ENCODE measurements at places on chromosomes 7 and 10.
A peak's percentile ranks its signal among the peaks of the same experiment; 100 is the strongest.

DNA sequence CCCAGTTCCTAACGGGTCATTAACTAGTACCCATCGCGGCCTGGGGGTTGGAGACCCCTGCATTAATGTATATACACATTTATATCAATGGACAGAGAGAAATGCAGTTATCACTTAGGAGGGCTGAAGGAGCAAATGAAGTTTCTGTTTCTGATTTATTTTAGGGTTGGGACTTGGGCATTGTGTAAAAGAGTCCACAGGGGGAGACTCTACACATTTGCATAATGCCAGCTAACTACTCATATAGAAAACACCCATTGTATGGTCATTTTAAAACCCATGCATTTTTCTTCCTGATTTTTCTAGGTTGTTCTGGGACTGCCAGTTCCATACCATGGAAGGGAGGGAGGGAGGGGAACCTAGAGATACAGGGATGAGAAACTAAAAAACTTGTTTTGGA is 23.5 kb downstream of the BCCIP start:
- DNase-seq, result no peak

DNA sequence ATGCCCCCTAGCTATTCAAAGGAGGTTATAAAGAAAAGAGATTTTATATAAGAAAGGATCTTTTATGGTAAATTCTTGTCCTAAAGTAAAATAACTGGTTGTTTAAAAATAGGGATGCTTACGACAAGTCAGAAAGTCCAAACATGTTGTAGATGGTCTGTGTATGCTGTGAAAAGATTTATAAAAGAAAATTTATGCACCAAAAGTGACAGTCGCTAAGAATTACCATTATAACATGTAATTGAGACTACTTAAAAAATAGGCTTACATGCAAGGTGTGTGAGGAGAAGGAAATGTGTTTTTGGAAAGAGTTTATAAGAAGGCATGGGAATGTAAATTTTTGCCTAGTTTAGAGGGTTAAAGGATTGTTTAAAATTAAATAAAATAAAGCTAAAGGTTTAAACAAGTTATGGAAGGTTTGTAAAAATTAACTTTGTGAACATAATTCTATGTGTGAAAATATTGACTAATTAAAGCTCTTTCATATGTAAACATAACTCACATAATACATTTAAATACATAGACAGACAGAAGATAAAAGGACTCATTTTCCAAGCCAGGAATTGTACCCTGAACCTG is 118.5 kb downstream of the LYZL1 start:
- DNase-seq, result no peak

DNA sequence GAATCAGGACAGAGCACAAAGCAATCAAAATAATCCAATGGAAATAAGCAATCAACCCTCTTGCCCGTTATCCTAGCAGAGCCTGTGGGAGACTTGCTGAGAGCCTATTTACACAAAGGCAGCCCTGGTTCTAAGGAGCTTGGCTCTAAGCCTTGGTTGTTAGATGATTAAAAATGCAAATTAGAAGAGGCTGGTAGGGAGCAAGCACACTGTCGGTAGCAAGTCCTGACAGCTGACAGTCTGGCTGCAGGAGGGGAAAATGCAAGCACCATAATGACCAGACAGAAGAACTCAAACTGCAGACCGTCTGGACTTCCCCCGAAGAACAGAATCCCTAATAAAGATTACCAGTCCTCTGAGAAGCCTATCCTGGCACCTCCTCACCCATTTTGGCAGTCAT is 131.8 kb upstream of the CTTNBP2 start:
- no peak for DNase-seq

DNA sequence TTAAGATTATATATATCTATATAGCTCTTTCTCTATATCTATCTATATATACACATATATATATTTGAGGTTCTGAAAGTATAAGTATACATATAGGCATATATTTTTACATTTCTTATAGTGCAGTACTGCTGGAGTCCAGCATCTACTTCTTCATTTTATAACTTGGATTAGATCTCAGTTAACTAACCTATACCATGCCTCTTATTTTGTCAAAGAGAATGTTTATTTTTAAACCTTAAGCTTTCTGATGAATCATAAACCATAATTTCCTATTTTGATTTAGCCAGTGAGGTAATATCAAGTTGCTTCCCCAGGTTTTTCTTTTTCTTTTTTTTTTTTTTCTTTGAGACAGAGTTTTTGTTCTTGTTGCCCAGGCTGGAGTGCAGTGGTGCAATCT is 8.1 kb downstream of the ZNF32 start:
- DNase-seq, result no peak

DNA sequence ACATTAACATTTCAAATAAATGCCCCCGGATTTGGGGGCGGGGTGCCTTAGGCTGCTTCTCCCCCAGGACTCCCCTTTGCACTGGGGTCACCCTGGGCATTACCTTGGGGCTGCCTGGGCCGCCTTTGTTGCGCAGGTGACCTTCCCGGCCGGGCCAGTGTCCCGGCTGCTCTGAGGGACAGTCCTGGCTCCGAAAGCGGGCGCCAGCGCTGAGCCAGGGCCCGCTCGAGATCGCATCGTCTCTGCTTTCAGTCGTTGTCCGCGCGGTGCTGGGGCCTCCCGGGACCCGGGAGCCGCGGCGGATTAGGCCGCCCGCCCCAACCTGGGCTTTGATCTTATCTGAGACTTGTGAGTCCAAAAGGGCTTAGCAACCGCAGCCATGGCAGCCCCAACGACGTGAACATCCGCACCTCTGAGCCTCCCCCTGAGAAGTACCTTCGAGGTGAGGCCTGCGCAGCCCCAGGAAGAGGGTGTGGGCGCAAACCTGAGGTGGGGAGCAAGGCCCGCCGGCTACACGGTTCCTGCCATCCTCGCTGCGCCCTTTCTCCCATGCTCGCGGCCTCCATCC is 14.8 kb upstream of the WAPL start:
- DNase-seq, result no peak

- no peak for DNase-seq
These were observed 4.9 kb upstream of the CAMK2B start for GRCh38 chr7:44330331-44330730.

DNA sequence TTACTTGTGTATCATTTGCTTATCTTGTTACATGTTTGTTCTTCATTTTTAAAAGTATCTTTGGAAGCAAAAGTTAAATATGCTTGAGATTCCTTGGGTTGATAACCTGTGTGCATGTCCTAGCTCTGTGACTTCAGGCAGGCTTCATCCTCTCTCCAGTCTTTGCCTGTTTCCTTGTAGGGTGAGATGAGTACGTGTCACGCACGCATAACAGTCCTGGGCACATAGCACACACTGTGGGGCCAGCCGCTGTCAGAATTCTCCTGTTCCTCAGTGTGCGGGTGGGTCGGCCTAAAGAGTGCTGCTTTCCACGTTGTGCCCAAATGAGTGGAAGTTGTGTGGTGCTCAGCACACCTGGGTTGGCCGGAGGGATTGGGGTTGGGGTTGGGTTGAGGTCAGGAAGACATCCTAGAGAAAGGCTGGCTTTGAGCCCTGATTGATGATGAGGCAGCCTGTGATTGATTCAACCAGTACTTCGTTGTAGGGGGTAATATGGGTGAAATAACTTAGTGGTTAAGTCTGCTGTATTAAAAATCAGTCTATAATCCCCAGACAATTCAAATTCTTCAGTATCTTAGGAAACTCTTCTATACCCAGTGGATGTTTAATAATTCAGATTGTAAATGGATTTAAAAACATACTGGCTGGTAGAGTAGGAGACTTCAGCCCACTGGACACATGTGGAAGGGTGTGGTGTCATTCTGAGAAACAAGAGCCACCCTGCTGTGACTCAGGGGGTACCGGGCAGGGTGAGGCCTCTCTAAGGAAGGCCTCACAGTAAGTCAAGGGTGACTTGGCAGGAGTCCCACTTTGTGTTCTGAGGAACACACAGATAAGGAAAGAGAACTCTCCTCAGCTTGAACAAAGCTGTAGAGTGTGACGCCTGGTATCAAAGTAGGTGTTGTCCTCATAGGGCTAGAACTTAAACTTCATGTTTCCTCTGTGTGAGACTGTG is 54.8 kb downstream of the DAGLB start:
- no peak for DNase-seq

- DNase-seq, result no peak
These were observed 33.2 kb downstream of the TMEM120A start for GRCh38 chr7:75961218-75961617.

- DNase-seq, result no peak
These were observed 199.2 kb downstream of the MALRD1 start for GRCh38 chr10:19247843-19248242.

DNA sequence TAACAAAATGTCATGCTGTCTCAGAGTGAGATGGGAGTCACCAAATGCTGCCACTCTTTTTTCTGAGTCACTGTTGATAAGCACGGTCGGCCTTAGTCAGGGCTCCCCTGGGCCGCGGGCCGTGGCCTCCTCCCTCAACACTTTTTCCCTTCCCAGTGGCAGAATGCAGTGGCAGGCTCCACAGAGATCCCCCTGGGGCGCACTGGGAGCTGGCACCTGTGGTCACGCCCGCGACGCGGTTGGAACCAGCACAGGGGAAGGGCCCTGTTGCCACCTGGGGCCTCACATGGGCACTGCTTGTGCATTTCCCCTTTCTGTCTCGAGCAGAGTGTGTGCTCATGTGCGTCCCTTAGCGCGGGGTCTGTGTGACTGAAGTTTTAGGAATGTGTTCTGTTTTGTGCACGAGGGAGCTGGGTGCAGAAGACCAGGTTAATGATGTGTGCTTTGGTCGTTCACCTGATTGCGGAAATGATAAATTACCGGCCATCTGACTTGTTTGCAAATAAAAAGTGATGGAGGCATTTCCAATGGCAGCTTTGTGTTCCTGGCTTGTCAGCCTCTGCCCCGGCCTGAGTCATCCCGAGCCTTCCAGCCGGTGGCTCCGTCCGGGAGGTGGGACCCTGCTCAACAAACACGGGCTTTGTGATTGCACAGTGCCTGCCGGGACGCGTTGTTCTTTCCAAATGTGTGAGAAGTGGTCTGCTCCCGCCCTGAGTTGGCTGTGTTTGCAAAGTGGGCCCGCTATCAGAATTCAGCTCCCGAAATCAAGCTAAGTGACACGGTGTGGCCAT is 100.7 kb downstream of the NKX6-2 start:
- no peak for DNase-seq

DNA sequence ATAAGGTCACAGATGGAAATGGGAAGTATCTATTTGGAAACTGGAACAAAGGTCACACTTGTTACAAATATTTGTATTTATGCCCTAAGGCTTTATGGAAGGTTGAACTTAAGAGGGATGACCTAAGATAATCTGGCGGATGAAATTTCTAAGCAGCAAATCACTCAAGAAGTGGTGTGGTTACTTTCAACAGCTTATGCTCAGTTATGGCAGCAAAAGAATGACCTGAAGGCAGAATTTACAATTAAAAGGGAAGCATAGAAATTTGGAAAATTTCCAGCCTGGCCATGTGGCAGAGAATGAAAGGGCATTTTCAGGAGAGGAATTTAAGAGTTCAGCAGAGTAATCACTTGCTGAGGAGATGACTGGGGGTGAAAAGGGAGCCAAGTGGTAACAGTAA is 95.8 kb upstream of the TNS3 start:
- no peak for DNase-seq

DNA sequence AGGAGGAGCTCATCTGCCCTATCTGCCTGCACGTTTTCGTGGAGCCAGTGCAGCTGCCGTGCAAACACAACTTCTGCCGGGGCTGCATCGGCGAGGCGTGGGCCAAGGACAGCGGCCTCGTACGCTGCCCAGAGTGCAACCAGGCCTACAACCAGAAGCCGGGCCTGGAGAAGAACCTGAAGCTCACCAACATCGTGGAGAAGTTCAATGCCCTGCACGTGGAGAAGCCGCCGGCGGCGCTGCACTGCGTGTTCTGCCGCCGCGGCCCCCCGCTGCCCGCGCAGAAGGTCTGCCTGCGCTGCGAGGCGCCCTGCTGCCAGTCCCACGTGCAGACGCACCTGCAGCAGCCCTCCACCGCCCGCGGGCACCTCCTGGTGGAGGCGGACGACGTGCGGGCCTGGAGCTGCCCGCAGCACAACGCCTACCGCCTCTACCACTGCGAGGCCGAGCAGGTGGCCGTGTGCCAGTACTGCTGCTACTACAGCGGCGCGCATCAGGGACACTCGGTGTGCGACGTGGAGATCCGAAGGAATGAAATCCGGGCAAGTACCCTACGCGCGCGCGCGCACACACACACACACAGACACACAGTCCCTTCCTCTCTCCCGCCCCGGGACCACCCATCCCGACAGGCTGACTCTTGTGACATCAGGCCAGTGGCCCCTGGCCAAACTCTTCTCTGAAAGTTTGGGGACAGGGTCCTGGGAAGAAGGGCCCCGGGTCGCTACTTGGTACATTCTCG is 538 bp downstream of the TRIM8 start:
- DNase-seq, result peak; percentile 55

DNA sequence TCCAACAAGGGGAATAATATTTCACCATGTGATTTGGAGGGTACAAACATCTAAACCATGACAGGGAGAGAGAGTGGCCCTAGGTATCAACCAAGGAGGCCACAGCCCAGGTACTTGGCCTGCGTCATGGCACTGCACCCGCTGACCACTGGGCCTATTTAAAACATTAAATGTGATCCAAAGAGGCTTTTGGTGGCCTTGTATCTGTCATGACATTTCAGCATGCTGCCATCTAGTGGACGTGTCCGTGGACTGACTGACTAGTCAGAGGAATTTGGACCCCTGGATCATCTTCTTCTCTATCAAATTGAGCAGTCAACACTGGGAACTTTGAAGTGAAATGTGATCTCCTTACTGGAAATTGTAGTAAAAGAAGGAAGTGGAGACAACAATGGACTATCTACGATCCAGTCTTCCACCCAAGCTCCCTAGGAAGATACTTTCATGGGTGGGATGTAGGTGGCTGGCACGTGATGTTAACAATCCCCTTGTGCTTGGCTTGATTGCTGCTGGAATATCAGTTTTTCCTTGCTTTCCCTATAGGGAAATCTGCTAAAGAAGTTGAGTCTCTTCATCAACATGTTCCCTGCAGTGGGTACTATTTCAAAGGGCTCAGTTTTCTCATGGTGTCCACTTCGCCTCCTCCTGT is 24.6 kb upstream of the ITGA8 start:
- no peak for DNase-seq

- DNase-seq, result no peak
These were observed 34.4 kb upstream of the PNLIP start for GRCh38 chr10:116511365-116511764.

GRCh38 chr10:89053555-89053954 is 63.0 kb downstream of the FAS start:
- DNase-seq, result no peak

- DNase-seq, result no peak
These were observed 9.9 kb downstream of the TTYH3 start for GRCh38 chr7:2641406-2642393.

- no peak for DNase-seq
These were observed 715.4 kb upstream of the NRP1 start for GRCh38 chr10:34049887-34050286.

DNA sequence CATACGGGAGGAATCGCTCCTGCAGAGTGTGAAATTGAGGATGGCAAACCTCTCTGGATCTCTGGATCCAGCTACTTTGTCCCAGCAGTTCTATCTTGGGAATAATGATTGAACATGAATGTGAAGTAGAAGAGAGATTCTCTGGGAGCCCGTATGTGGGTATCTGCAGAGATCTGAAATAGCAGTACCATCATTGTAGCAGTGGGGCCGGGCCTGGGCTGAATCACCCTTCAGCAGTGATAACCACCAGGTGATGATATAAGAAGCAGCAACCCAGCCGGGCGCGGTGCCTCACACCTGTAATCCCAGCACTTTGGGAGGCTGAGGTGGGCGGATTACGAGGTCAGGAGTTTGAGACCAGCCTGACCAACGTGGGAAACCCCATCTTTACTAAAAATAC is 51.9 kb downstream of the SKIDA1 start:
- no peak for DNase-seq

Data from NCI-H1694 (cell line).